T-helper 2 cell (primary cell): ENCODE measurements at places on chromosomes 11 and 22.

DNA sequence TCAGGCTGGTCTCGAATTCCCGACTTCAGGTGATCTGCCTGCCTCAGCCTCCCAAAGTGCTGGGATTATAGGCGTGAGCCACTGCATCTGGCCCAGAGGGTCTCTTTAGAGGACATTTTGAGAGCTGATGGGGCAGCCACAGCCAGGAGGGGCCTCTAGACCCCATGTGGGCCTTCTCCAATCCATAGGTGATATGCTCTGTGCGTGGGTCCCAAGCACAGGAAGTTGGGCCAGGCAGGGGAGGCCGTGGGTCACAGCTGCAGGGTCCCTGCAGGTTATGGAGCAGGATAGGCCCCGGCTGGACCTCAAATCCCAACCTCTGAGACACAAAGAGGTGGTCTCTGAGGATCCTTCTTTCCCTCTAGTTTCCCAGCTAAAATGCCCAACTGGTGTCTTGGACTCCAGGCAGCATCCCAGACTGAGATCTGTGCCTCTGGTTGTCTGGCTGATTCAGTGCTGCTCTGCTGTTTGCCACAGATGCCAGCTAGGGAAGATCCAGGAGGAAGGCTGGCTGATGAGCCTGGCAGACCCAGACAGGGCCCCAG, 1.5 kb downstream of the LRRC75B start:
- DNase-seq, result no peak

DNA sequence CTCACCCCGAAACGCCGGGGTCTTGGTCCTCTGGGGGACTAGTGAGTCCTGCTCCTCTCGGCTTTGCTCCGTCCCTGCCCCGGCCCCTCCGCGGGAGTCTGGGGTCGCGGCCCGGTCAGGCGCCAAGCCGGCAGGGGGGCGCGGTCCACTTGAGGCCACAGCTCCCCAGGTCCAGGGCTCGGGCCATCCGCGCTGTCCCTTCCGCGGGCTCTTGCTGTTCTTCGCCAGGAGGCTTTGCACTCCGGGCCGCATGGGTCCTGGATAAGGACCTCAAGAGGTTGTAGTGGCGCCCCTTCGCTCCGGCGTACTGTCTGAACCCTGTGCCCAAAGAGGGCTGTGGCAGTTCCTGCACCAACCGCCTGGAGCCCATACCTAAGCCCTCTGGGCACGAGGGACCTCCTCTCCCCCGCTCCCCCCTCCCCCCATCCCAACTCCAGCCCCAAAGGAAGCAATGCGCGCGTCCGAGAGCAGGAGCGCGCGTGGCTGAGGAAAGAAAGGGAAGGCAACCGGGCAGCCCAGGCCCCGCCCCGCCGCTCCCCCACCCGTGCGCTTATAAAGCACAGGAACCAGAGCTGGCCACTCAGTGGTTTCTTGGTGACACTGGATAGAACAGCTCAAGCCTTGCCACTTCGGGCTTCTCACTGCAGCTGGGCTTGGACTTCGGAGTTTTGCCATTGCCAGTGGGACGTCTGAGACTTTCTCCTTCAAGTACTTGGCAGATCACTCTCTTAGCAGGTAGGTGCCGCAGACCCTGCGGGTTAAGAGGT, at the start of gene ADM:
ADM (plus strand) TSS at position 579 of the 767 bp plus-strand sequence. CDS start 628 bp downstream, outside the sequence.
- no peak for DNase-seq

- no peak for DNase-seq
Measured at GRCh38 chr11:70145071-70145470, 58.0 kb upstream of the FADD start.

DNA sequence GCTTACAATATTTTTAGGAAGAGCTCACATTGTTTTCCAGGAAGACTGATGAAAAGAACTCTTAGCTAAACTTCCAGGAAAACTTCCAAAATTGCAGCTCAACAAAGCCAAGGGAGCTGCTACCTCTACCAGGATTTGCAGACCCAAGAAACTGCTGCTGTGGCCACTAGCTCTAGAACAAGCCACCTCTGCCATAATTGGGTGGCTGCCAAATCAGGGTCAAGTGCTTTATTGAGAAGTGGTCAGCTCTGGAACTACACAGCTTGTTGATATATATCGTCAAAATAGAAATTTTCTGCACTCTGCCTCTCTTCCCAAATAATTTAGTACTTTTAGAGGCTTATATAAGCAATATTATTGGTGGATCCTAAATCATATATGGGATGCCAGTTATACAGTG, 371.8 kb upstream of the CHORDC1 start:
- DNase-seq, result no peak

DNA sequence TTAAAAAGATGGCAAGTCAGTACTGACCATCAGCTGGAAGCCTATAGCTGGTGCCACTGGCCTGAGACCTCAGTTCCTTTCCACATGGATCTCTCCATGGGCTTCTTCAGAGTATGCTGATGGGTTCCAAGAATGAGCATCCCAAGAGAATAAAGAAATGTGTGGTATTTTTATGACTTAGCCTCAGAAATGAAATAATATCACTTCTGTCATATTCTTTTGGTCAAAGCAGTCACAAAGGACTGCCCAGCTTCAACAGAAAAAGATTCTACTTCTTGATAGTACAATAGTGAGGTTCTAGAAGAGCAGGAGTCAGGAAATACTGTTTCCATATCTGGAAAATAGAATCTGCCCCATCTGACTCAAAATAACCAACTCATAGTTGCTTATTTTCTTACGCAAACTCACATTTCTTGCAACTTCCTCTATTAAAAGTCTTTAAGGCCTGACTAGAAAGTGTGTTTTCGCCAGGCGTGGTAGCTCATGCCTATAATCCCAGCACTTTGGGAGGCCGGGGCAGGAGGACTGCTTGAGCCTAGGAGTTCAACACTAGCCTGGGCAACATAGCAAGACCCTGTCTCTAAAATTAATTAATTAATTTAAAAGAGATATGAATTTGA, 116.9 kb downstream of the SIK3 start:
- DNase-seq, result no peak

- no peak for DNase-seq
Measured at GRCh38 chr11:131179836-131180235, 190.6 kb upstream of the NTM start.

- no peak for DNase-seq
Measured at GRCh38 chr11:85062659-85063058, 564.5 kb downstream of the DLG2 start.

DNA sequence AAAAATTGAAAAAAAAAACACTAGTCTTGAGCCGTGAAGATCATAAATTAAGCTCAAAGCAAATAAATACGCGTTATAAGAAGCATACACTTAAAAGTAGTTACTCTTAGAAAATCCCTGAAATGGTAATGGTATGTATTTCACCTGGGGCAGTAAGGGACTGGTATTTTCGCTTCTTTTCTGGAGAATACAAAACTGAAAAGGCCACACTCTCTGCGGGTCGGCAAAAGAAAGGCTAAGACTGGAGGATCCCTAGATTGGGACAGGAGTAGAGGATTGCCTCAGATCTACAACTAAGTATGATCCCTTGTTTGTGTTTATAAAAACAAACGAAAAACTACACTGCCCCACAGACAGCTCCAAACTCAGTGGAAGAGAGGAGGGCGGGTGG, 617 bp downstream of the TSG101 start:
- DNase-seq, result no peak

DNA sequence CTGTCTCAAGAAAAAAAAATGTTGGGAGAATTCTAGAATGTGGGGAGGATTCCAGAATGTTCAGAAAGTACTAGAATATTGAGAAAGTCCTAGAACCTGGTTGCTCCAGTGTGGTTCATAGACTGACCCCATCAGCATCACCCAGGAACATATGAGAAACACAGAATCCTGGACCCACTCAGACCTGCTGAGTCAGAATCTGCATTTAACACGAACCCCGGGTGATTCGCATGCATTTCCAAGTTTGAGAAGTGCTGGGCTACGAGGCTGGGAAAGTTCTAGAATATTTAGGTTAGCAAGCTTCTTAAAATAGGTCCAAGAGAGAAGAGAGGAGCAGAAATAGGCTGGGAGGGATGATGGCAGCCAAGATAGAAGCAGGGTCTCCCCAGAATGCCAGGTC, 6.4 kb downstream of the C1QTNF6 start:
- DNase-seq, result no peak

- no peak for DNase-seq
Measured at GRCh38 chr22:46052331-46052771, 75.4 kb upstream of the WNT7B start.

- no peak for DNase-seq
Measured at GRCh38 chr11:79353706-79354105, 87.1 kb downstream of the TENM4 start.

DNA sequence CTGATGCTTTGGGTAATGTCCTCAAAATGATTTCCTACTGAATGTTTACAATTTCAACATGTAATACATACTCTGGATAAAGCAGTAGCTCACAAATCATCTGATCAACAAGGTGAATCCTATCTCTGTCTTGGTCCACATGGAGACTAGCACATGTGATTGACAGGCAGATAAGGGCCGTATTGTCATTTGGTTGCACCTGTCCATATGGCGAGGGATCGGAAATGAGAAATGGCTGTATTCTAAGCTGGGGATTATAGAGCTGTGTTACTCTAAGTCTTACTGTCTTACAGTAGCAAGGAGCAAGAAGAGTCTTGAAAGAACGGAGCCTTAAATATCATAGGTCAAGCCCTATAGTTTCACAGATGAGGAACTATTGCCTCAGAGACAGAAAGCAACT, 55.7 kb downstream of the APIP start:
- no peak for DNase-seq
